RPMI7951 (cell line): ENCODE measurements at places on chromosomes 7 and 10. TPM values are rescaled to one million over a fixed set of nuclear protein-coding genes. Genes with fewer than 3 reads are reported as not detected.

GRCh38 chr7:108045154-108045553 lies 42.2 kb upstream of the LAMB1 start:
- DNase-seq: no peak

- DNase-seq: peak; percentile 42
Measured at GRCh38 chr10:62348029-62348428, 26.1 kb upstream of the ZNF365 start.

DNA sequence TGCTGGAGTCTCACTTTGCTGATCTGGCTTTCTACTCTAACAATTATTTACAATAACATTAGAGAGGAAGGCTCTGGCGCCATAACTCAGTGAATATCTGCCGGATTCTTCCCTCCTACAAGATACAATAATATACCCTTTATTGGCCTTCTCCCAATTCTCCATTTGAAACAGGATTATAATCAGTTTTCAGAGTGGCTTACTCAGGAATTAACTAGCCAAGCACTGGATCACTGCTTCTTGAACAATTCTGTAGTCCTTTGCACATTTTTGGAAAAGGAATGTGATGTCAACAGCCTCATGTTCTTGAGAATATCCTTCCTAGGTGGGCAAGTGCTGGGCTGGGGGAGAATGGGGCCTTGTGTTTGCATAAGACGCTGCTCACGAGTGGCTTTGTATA lies 125.9 kb downstream of the HIPK2 start:
- DNase-seq: no peak

DNA sequence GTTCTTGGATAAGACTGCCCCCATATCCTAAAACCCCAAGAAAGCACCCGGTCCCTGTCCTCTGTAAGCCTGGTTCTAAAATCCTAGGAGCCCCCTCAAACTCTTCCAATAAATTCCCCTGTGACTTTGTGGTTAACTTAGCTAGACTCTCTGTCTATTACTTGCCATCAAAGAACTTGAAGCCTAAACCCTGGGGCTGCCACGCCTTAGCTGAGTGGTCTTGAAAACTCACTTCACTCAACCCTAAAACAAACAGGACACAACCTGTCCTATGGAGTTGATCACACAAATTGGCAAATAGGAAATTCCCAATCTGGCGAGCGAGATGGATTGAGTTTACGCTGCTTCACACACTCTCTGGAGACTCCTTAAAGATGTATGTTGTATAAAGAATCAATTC lies 191.4 kb upstream of the SVIL start:
- no peak for DNase-seq

GRCh38 chr10:125334545-125334944 lies 174.2 kb upstream of the CTBP2 start:
- no peak for DNase-seq

GRCh38 chr7:120363414-120363813 lies 90.4 kb downstream of the KCND2 start:
- no peak for DNase-seq

DNA sequence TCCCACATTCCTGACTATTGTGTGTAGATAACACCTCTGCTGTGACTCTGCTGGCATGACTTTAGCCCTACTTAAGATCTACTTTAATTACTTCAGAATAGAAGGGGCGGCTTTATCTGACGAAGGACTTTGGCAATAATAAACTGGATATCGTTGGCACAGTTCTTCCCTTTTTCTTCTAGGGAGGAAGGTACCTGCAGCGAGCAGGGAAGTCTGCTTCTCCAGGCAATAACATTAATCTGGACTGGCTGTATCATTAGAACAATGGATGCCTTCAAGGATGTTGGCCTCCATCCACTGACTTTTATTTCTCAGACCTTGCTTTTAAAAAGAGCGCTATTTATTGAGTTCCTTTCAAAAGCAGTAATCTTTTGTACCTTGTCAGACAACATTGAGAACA lies 172.6 kb upstream of the THSD7A start:
- DNase-seq: no peak

Gene SFRP4
- 0.10 and 0.12 TPM in 2 replicates for total RNA-seq

Gene KEL
- not detected in 2 replicates for total RNA-seq

DNA sequence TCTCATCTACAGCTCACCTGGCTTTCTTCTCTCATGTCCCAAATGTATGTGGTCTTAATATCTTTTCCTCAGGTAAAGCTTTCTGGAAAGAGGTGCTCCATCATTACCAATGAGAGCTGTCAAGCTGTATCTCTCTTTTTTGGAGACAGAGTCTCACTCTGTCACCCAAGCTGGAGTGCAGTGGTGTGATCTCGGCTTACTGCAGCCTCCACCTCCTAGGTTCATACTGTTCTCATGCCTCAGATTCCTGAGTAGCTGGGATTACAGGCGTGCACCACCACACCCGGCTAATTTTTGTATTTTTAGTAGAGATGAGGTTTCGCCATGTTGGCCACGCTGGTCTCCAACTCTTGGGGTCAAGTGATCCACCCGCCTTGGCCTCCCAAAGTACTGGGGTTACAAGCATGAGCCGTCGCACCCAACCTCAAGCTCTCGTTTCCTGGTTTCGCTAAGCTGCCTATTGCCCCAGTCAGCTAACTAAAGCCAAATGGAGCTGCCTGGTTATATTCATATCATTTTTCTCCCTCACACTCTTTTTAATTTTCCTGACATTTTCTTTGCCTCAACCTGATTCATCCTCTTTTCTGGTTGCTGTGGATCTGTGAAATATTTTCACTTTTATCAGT lies 60.5 kb downstream of the SUFU start:
- DNase-seq: no peak

Gene GDF10
- not detected in 2 replicates for total RNA-seq

DNA sequence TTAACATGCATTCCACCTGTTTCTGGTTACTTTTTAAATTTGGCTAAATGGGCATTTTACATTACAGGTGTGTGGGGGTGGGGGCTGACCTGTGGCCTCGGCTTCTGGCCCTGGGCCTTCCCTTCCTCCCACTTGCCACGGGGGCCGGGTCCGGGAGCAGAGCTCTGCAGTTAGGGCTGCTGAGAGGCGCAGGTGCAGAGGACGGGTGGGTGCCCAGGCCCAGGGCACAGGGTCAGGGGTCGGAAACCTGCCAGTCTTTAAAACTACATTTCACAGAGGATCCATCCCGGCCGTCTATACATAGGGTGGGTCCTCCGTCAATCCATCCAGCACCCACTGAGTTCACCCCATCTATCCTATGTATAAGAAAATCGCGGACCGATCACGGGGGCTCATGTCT lies 106.5 kb upstream of the INSIG1 start:
- no peak for DNase-seq

Gene HYCC1
- total RNA-seq: 120 and 150 TPM in 2 replicates

GRCh38 chr7:128963327-128963757 lies 25.6 kb downstream of the IRF5 start:
- DNase-seq: no peak

DNA sequence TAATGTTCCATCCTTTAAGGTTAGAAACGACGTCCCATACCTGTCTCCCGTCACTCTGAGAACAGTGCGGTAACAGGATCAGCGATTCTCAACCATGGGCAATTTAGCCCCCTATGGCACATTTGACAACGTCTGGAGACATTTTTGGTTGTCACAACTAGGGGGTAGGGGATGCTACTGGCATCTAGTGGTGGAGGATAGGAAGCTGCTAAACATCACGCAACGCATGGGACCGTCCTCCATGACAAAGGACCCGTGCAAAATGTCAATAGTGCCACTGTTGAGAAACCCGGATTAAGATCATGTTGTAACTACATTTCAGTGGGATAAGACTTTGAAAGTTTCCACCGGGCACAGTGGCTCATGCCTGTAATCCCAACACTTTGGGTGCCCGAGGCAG lies 5.0 kb upstream of the PAXIP1 start:
- DNase-seq: peak; percentile 47

Gene ADAM12
- total RNA-seq: 34.8 and 38.6 TPM in 2 replicates

Gene ABCC2
- total RNA-seq: 13.2 and 14.8 TPM in 2 replicates

DNA sequence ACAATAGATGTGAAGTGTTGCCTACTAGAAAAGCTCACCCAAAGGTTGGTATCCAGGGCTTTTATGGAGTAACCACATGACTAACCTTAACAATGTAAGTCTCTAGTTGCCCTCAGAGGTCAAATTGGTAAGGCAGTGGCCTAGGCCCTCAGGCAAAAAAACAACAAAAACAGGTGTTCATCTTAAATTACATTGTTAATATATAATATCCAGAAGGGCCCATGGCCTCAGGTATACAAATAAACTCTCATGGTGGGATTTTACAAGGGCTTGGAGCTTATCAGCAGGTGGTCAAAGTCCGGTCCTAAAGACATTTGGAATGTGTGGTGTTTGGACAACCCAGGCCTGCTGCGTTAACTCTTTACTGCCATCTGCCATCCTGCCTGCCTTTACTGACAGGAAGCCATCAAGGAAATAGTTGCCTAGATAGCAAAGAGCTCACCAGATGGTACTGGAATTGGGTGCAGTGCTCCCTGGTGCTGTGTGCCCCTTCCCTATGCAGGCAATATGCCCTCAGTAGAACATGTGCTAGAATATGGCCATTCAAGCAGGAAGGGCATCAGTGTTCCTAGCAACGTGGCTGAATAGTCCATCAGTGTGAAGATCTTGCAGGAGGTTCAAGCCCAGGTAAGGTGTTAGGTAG lies 36.2 kb downstream of the TOMM7 start:
- DNase-seq: no peak

Gene ITGB8
- 18.9 and 19.7 TPM in 2 replicates for total RNA-seq
